ENCODE measurements at places on chromosomes 2 and 18. TPM values are rescaled to one million over a fixed set of nuclear protein-coding genes. Genes with fewer than 3 reads are reported as not detected.

DNA sequence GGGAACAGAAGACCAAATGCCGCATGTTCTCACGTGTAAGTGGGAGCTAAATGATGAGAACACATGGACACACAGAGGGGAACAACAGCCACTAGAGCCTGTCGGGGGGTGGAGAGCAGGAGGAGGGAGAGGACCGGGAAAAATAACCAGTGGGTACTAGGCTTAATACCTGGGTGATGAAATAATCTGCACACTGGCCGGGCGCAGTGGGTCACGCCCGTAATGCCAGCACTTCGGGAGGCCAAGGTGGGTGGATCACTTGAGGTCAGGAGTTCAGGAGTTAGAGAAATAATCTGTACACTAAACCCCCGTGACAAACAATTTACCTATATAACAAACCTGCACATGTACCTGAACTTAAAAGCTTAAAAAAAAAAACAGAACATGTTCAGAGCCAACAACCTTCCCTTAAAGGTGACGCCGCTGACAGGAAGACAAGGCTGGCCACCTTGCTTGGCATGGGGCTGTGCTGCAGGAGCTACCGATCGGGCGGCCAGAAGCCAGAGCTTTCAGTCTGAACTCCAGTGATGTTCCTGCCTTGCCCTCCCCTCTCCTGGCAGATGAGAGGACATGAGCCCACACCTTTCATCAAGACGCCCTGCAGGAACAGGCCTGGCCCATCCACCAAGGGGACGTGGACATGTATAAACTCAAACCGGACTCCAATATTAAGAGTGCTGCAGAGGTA, 11.2 kb downstream of the SLC66A2 start:
- peaks cover 34% of the 10 kb centered on the region for H3K36me3 ChIP-seq
- no peaks in the 10 kb centered on the region for H3K4me1 ChIP-seq
- DNase-seq = no peak
- H3K27ac ChIP-seq = no peak overlapping the region
- H3K4me3 ChIP-seq = no peak overlapping the region

GRCh38 chr2:224552771-224553170, 32.4 kb downstream of the CUL3 start:
- H3K27ac ChIP-seq = no peak overlapping the region
- H3K36me3 ChIP-seq = no peaks in the 10 kb centered on the region
- DNase-seq = no peak
- no peak overlapping the region for H3K4me3 ChIP-seq

GRCh38 chr18:12839057-12839525, 44.9 kb downstream of the PTPN2 start:
- no peaks in the 10 kb centered on the region for H3K27me3 ChIP-seq
- no peak for DNase-seq
- H3K36me3 ChIP-seq = peaks cover 7% of the 10 kb centered on the region
- H3K4me3 ChIP-seq = no peak overlapping the region
- H3K4me1 ChIP-seq = no peaks in the 10 kb centered on the region

Gene UPP2
- total RNA-seq = not detected

GRCh38 chr2:101467306-101467705, 7.6 kb downstream of the RFX8 start:
- H3K27me3 ChIP-seq = no peaks in the 10 kb centered on the region
- peaks cover 13% of the 10 kb centered on the region for H3K4me1 ChIP-seq
- H3K4me3 ChIP-seq = no peak overlapping the region
- no peaks in the 10 kb centered on the region for H3K36me3 ChIP-seq
- DNase-seq = no peak
- no peak overlapping the region for H3K27ac ChIP-seq

Gene ALKAL2
- total RNA-seq = not detected

DNA sequence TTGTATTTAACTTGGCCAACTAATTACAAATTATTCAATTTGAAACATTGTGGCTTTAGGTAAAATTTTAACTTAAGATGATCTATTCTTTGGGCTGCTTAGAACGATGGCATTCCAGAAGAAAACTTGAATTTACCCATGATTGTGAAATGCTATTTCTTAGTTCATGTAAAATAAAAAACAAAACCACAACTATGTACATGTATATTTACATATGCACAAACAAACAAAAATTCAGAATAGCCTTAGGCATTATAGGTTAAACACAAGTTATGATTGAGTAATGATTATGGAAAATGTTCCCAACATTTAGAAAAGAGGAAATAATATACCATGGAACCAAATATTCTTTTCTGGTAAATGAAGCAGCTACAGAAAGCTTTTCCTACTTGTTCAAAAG, 3.5 kb upstream of the SMCHD1 start:
- no peak overlapping the region for H3K4me3 ChIP-seq
- DNase-seq = no peak
- no peaks in the 10 kb centered on the region for H3K27me3 ChIP-seq
- H3K27ac ChIP-seq = no peak overlapping the region
- no peaks in the 10 kb centered on the region for H3K36me3 ChIP-seq

- DNase-seq = no peak
- no peak overlapping the region for H3K27ac ChIP-seq
- H3K4me1 ChIP-seq = no peaks in the 10 kb centered on the region
- no peaks in the 10 kb centered on the region for H3K36me3 ChIP-seq
- no peaks in the 10 kb centered on the region for H3K27me3 ChIP-seq
Measured at GRCh38 chr2:151326554-151326953, 30.8 kb upstream of the TNFAIP6 start.

Measured in right atrium auricular region (tissue), 2 donors.